Naive thymus-derived CD8-positive, alpha-beta T cell (primary cell): ENCODE measurements at places on chromosomes 12 and 14. TPM values are rescaled to one million over a fixed set of nuclear protein-coding genes. Genes with fewer than 3 reads are reported as not detected.

Gene CCDC184
- not detected for total RNA-seq

Gene ZNF605
- total RNA-seq: 17.4 TPM

Gene NR2C1
- 42.9 TPM for total RNA-seq

Gene APOLD1
- total RNA-seq: 2.5 TPM

Gene DPPA3
- not detected for total RNA-seq

Gene SMOC1
- not detected for total RNA-seq

Gene LRCOL1
- not detected for total RNA-seq

Gene L2HGDH
- 6.5 TPM for total RNA-seq

Gene RFX4
- total RNA-seq: not detected

Gene E2F7
- not detected for total RNA-seq

Gene GDF3
- not detected for total RNA-seq

Gene RBP5
- 1.1 TPM for total RNA-seq

Gene TRIM9
- 2.8 TPM for total RNA-seq

Gene KRT7
- not detected for total RNA-seq

Gene CARMIL3
- 0.16 TPM for total RNA-seq

Gene FAM186B
- 0.31 TPM for total RNA-seq

Gene SLC39A9
- 35.0 TPM for total RNA-seq

Gene LMNTD1
- not detected for total RNA-seq

Gene MYRFL
- total RNA-seq: not detected

Gene CRACR2A
- total RNA-seq: 26.3 TPM

Gene TOMM20L
- total RNA-seq: not detected
